ENCODE measurements at places on chromosomes 7 and 10.

DNA sequence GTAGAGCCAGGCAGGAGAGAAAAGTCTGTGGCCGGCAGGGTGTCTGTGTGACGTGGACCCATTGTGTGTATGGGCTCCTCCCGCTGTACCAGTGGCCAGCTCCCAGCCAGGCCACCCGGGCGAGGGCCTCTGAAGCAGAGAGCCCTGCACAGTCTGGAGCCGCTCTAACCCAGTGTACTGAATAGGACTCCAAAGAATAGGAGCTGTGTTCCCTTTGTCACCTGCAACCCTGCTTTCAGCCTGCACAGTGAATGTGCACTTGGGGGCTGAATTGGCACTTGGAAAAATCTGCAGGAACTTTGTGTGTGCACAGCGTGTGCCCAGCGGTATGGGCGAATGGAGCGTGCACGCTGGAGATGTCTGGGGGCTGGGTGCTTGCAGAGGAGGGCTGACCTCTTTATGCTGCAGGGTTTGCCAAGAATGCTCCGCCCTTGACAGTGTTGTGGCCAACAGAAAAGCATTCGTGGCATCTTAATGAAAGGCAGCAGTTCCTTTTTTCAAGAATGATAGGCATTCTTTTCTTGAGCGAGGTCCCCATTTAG lies 216.2 kb downstream of the AUTS2 start:
- peak; percentile 55 for DNase-seq

GRCh38 chr10:5033061-5033778 lies 29.6 kb upstream of the AKR1C2 start:
- DNase-seq, result no peak

GRCh38 chr10:75400771-75401568 lies 594 bp downstream of the ZNF503 start:
- no peak for DNase-seq

- no peak for DNase-seq
Observed at GRCh38 chr7:128924707-128925588, 12.8 kb upstream of the IRF5 start.

GRCh38 chr10:101566333-101567164 lies 21.5 kb downstream of the POLL start:
- DNase-seq, result peak; percentile 69

DNA sequence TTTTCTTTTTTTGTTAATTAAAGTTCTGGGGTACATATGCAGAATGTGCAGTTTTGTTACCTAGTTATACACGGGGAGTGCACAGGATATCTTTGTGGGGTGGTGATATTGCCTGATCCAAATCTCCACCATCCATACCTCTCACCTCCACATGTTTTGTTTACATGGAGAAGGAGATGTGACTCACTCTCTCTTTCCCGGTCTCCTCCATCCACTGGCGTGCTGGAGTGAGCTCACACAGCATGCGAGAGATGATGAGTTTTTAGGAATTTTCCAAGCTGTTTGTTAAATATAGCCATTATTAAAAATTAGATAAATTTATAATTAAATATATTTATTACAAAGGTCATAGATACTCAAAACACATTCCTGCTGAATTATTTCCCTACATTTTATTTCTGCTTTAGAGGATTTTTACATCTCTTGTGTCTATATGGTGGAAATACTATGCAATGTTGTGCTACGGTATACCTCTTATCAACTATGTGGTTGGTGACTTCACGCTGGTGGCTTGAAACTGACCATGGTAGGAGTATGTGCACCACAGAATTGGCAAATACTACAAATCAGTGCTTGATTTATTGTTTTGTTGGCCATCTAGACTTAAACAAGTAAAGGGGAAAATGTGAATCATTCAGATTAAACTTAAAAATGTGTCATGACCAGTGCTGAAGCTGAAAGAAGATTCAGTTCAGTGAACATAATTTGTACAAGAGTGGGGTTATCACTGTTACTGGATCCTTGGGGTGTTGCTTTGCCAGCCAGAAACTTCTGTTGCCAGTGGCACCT lies 107.9 kb upstream of the FAM180A start:
- no peak for DNase-seq

- no peak for DNase-seq
Observed at GRCh38 chr7:95691464-95691863, 80.9 kb upstream of the DYNC1I1 start.

DNA sequence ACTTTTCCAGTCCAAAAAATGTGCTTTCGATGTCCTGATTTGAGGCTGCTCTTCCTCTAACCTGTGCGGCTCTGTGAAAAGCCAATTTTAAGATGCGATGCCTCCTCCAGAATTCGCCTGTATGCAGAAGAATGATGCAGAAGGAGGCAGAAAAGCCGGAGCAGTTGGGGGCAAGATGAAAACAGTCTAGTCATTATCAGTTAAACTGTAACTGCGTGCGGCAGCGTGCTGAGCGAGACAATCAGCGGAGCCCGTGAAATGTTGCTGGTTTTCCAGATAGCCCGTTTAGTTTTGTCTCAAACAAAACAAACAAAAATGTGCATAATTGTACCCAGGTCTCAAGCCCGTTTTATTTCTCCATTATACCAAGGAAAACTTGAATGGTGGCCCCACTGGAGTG lies 137.0 kb upstream of the FGFR2 start:
- DNase-seq, result no peak

DNA sequence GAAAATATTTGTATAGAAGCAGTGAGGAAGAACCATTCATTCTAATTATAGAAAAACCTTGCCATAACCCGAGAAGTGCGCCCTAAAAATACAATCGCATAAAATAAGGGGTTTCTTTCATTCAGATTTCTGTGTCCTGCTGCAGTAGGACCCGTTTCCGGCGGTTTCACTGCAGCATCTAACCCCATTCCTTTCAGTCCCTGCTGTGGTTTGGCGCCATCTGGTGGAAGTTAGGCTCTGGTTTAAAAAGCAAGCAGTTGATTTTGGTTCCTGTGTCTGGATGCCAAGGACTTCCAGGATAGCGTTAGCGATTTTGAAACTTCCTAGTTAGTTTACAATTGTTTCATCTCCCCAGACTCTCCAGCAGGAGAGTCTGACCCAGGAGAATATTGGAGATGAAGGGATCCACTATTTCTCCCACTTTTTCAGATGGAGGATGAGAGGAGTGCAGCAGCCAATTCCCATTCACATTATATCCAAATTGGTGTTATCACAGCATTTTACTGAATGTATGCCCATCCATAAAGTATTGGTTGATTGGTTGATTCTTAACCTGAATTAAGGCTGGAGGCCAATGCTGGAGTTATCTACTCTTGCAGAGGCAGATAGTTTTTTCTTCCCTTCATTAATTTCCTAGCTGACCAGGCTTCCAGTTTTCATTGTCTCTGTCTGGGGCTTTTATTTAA lies 128.8 kb upstream of the CACNA2D1 start:
- DNase-seq, result peak; percentile 86

DNA sequence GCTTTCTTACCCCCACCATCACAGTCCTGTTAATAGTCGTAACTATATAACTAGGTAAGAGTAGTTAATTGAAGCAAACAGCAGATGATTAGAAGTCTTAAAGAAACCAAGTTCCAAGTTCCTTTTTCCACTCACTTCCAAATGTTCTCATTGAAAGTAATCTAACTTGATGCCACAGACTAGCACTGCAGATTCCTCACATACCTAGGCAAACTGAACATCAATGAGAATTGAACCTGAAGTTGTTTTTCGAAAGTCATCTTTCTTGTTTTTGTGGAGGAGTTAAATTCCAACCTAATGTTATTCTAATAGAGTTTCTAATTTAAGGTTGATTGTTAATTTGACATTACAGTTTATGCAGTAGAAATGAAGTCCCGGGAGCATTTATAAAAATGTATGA lies 5.5 kb downstream of the PRKG1 start:
- no peak for DNase-seq

DNA sequence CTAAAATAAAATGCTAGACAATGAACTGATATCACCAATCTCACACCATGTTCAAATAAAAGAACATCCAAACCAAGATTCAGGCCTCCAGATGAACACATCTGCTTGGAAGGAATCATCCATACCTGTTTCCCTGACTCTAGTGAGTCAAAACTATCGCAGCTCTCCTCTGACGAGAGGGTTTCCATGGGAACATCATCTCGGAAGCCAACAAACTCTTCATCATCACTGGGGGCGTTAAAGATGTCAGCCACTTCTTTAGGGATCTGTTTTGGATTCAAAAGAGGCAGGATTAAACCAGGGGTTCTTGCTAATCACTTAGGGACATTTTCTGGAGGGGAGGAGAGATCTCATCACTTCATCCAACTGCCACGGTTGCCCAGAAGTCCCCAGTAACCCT lies 29.1 kb downstream of the CDCA7L start:
- DNase-seq, result no peak

DNA sequence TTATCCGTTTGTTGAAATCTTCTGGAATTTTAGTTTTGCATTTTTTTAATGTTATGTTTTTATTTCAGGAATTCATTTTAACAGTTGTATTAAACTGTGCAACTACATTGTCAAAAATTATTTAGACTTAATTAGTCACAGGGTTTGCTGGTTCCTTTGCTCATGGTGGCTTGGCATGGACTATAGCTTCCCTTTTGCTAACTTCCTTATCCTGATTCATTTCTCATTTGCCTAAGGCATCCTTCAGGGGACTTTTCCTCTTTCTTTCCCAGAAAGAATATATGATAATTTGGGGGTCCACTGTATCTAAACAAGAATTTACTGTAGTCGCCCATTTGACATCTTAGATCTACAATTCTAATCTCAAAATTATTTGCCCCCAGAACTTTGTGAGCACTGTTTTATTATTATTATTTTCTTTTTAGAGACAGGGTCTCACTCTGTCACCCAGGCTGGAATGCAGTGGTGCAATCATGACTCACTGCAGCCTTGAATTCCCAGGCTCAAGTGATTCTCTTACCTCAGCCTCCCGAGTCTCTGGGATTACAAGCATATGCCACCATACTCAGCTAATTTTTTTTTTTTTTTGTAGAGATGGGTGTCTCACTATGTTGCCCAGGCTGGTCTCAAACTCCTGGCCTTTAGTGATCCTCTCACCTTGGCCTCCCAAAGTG lies 13.9 kb downstream of the FIGNL1 start:
- DNase-seq, result peak; percentile 17

DNA sequence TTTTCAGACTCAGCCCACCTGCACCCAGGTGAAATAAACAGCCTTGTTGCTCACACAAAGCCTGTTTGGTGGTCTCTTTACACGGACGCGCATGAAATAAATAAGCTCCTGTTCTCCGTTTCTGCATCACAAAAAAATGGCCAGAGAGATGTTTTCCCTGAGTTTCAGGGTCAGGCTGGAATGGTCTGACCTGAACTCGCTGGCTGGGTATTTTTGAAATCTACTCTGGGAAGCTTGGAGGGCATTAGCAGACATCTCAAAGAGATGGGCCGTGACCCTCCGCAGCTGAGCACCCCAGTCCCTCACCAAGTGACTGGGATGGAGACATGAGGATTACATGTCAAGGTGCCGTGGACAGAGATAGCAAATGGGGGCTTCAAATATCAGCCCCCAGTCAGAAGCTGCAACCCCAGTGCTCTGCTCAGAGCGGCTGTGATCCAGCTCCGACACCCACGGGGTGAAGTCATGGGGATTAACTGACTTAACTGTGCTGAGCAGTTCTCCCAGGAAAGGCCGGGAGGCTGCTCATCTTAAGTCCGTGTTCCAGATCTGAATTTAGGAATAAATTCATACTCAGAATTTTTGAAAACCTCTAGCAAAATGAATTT lies 22.3 kb downstream of the CALML5 start:
- no peak for DNase-seq

- DNase-seq, result no peak
Observed at GRCh38 chr10:32059472-32059871, 3.2 kb upstream of the KIF5B start.

DNA sequence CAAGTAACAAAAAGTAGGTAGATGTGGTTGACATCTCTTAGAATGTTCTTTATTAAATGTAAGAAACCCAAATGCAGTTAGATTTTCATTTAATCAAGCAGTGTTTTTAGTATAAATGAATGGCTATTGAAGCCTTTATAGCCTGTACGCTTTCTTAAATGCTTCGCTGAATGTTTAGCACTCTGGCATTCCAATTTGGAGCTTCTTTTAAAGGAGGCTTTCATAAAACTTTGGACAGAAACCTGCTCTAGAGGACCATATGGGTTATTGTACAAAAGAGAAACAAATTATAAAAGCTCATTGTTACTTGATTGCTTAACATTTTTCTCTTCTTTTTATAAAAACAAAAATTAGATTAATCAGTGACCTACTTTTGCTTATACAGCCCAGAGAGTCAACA lies 59.5 kb downstream of the KCND2 start:
- DNase-seq, result no peak

DNA sequence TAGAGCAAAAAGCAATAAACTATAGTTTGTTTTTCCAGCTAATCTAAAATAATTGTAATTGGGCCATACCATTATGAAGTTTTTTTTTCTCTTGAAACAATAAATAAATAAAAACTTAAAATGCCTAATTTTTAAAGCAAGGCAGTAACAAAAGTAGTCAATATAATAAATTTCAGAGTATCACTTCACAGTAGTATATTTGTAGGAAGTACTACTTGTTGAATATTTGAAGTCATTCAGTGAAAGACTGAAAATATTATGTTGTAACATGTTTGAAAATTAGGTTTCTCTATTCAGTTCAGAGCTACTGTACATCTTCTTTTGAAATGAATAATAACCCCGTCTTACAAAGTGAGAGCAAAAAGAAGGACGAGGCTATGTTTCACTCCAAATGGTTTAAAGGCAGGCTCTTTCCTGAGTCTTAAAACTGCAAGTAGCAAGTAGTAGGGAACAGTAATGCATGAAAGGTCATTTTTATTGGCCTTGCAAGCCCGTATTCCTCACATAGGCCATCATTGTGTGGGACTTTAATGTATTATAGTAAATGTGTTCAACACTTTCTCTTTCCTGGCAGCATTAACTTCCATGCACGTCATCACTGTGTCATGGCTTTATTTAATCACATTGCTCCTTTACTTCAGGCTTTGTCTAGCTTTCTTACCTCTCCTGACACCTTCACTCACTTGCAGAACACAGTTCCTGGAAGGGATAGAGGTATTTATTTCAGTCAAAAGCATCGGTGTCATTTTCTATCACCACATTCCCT lies 141.4 kb downstream of the VTI1A start:
- no peak for DNase-seq

DNA sequence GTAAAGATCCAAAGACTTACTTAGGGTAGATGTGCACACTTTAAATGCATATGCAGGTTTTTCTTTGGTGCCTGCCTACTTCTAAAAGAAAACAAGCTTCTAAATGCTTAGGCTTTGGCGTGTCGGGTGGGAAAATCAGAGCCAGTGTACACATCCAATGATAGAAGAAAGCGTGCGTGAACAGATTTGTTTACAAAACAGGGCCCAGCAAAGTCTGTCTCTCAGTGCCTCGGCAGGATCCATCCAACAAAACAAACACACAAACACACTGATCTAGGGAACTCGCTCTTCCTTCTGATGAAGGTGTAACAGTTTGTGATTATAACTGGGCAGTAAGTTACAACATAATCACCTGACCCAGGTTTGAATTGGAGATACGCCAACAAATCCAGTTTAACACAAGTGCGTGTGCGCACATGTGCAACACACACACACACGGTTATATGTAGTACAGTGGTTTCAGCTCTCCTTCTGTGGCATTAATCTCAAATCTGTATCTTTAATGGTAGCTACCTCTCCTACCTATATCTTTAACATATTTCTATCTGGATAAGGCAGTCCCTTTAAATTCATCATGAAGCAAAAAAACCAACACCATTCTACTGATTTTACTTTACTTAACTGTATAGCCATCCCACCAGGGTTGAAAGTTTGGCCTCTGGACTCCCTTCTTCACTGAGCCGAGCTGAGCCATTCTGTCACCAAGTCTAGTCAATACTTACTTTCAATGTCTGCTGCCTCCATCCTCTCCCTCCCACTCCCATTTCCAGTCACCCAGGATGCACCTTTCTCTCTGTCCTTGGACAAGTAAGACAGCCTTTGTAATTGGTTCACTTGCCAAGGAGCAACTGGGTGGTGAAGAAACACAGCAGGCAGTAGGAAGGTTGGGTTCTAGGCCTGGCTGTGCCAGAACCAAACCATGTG lies 184.4 kb upstream of the KLF14 start:
- DNase-seq, result no peak

Measured in ELF-1 (cell line).